ENCODE measurements at places on chromosomes 16 and 17.

DNA sequence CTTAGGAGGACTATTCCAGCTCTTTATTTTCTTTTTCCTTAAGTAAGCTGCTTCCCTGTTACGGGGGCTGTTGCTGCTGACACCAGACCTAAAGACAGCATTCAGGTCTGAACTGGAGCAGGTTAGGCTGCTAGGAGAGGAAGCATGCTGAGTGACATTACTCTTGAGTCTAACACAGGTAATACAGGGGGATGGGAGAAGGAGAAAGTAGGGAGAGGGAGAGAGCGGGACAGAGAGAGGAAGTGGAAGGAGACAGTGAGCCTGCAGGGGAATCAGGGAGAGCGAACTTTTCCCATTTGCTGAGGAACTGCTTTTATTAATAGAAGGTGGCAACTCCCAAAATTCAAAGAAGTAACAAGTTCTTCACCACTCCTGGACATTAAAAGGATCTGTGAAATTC, 130.9 kb downstream of the PARN start:
- no peak for DNase-seq

DNA sequence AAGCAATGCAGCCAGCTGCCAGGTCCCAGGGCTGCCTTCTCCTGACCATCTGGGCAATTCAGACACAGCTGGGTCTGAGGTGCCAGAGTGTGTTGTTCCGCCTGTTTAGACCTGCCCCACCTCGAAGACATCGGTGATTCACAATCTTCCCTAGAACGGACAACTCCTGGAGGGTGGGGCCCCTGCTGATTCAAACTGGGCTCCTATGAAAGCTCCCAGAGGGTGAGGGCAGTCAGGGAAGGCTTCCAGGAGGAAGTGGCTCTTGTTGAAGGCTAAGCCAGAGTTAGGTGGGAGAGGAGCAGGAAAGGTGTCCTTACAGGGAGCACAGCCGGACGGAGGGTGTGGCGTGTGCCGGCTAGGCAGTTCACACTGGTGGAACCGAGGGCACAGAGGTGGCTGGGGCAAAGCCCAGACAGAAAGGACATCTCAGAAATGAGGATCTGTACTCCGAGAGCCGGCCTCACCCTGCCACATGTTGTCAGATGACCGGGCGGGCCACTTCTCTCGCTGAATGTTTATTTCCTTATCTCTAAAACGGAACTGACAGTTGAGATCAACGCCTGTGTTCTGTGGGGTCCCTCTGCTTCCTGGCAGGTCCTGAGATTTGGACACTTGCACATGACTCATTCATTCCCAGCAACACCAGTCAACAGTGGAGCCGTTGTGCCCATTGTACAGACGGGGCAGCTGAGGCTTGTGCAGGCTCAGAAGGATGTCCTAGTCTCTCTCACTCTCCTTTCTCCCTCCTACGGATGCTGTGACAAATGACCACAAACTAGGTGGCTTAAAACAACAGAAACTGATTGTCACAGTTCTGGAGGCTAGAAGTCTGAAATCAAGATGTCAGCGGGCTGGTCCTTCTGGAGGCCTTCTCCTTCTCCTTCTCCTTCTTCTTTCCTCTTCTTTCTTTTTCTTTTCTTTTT, 26.9 kb upstream of the LITAF start:
- peak; percentile 33 for DNase-seq

- DNase-seq: peak; percentile 64
These were observed 631 bp downstream of the RETREG3 start for GRCh38 chr17:42608305-42609181.

DNA sequence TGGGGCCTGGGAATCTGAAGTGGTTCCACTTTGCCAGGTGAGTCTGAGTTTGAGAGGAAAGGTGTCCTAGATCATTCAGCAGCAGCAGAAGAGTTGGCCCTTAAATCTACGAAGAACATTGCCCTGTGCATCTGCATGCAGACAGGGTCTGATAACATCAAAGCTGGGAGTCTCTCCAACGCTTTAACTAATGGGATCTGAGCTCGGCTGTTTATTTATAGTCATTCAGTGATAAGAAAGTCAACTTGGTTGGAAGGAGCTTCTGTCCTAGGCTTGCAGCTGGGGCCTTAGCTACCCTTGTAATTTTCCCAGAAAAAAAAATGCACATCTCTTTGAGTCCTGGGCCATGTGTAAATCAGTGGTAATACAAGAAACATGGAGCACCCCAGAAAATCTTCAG, 418.0 kb upstream of the HSBP1 start:
- DNase-seq: no peak

- no peak for DNase-seq
These were observed 69.2 kb downstream of the SOX9 start for GRCh38 chr17:72189768-72190593.

GRCh38 chr17:76597156-76598003, 11.7 kb upstream of the ST6GALNAC2 start:
- no peak for DNase-seq

DNA sequence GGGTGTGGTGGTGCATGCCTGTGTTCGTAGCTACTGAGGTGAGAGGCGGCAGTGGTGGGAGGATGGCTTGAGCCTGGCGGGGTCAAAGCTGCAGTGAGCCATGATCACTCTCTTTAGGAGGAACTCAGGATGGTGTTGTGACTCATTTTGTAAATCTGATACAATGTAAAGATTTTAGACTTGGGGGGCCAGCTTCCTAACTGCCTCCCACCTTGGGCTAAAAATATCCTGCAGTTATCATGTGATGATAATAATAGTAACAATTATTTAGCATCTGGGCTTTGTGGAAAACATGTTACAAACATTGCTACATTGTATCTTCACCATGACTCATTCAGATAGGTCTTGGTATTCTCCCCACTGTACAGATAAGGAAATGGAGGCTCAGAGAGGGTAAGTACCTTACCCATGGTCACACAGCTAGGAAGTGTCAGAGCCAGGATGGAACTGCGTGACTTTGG, 7.4 kb downstream of the CTNS start:
- DNase-seq: no peak

- no peak for DNase-seq
These were observed at the start of gene SEC14L1 for GRCh38 chr17:77140878-77141767. Gene SEC14L1, plus strand, starts transcription at chr17:77140969. Its CDS starts 2,628 bp downstream, at chr17:77143597.

DNA sequence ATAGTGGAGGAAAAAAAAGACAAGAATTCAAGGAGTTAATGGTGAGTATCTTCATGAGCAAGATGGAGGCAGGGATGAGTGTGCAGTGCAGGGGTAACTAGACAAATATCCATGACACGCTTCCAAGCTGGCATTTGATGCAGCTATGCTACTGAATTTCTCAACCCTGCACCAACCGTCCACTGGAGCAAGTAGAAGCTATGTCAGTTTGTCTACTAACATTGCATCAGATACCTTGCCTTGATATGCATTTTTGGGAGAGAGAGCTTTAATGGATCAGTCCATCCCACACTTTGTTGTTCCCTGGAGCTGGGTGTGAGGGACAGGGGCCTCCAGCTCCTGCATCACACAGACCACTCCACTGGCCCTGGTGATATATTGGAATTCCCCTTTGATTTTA, 16.4 kb downstream of the CCL11 start:
- no peak for DNase-seq

GRCh38 chr17:1673041-1673785, 11.5 kb downstream of the PRPF8 start:
- DNase-seq: no peak

GRCh38 chr16:58085584-58086251, 43.5 kb downstream of the CFAP20 start:
- DNase-seq: no peak

DNA sequence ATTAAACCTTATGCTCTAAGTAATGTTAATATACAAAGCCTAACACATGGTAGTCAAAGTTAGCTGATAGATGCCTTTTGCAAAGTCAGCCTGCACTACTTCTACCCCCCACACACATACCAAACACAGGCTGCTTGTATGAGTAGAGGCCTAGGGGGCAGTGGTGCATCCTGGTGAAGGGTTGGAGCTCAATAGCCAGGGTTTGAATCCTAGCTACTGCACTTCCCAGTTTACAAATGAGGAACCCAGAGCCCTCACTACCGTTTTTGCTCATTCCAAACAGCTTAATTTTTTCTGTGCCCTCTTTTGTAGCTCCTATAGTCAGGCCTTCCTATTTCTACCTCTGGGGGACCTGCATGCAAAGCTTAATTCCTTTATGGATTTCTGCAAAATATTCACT, 18.9 kb upstream of the HYDIN start:
- DNase-seq: no peak

GRCh38 chr17:70454908-70455307, 285.6 kb downstream of the KCNJ2 start:
- no peak for DNase-seq

- no peak for DNase-seq
These were observed 1.3 kb upstream of the PABPN1L start for GRCh38 chr16:88867581-88868246.

DNA sequence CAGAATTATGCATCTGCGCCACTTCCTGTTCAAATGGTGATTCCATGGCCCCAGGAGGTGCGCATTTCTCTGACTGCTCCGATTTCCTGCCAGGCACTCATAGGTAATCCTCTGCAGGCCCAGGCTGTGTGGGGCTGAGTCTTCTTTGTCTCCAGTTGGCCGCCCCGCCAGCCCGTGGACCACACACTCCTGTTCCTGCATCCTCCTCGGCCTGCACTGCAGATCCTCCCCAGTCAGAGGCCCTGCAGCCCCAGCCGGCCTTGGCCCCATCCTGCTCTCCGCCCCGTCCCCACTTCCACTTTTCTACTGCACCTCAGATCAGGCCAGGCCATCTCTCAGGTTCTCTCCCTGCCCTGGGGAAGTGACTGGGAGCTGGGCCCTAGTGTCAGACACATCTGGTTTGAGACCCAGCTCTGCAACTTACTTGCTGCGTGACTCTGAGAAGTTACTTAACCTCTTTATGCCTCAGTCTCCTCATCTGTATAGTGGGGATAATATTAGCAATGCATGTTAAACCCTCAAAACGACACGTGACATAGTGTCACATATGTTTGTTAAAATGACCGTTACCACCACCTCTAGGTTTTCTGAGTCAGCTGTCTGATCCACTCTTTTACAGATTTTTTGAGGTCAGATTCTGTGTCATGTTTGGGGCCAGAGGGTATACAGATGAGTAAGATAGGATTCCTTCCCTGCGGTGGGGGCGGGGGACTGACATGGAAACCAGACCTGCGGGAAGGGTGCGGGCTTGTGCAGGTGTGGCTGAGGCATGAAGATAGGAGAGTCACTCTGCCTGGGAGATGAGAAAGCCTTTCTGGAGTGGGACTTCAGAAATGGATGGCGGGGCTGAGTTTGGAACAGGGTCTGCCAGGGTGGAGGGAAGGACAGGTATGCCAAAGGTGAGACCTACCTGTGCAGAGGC, 12.8 kb downstream of the RAB11FIP4 start:
- DNase-seq: no peak

- no peak for DNase-seq
These were observed 56.7 kb downstream of the ZFHX3 start for GRCh38 chr16:72991211-72991610.

DNA sequence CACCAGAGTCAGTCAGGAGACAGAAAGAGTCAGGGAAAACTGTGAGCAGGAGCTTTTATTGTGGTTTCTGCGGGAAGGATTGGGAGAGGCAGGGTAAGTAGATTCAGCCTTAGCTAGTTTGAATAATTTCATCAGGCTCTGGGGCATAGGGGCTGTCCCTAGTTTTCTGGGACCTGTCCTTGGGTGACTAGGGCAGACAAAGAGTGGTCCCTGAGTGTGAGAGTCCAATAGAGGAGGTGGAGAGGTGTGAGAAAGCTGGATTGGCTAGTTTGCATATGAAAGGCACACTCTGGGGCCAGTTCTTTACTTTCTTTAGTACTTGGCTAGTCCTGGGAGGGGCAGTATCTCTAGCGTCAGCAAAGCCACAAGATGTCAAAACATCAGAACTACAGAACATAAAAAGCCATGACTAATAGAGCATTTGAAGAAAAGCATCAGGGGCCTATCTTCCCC, 255.6 kb downstream of the HS3ST3A1 start:
- no peak for DNase-seq

DNA sequence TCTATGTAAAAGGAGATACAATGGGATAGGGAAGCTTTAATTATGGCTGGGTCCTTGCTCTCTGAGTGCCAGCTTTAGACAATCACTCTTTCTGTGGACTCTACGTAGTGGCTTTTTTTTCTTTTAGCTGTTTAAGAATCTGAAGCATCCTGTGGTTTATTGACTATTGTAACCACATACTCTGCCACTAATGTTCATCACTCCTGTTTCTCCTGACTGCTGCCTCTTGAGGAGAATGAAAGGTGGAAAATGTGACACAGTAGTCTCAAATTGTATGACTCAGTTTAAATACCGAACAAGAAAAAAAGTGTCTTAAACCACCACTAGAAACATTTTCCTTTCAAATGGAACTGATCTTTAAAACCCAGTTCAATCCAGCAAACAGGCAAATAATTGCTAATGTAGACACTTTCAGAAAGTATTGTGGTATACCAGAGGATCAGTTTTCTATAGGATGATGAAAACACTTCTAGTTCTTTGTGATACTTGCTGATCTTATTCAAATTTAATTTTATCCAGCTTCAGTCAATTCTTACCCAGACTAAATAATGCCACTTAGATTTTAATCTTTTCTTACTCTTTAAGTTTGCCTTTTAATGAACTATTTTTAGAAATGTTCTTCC, 302.7 kb upstream of the PMFBP1 start:
- DNase-seq: no peak

GRCh38 chr17:43530288-43531081, 15.7 kb downstream of the ETV4 start:
- DNase-seq: no peak

- DNase-seq: no peak
These were observed 169.2 kb downstream of the HAPSTR1 start for GRCh38 chr16:9260666-9261065.

- no peak for DNase-seq
These were observed 62.0 kb upstream of the NUDT7 start for GRCh38 chr16:77660311-77660710.

GRCh38 chr16:84315422-84315821, 20.7 kb downstream of the WFDC1 start:
- no peak for DNase-seq

- no peak for DNase-seq
These were observed 994 bp downstream of the PITPNA start for GRCh38 chr17:1561420-1562175.

- no peak for DNase-seq
These were observed 12.2 kb upstream of the RMI2 start for GRCh38 chr16:11333010-11333409.
